ENCODE measurements at places on chromosomes 13 and 19.

- no peak for DNase-seq
These were observed 1.4 kb downstream of the RAP2A start for GRCh38 chr13:97435323-97435722.

DNA sequence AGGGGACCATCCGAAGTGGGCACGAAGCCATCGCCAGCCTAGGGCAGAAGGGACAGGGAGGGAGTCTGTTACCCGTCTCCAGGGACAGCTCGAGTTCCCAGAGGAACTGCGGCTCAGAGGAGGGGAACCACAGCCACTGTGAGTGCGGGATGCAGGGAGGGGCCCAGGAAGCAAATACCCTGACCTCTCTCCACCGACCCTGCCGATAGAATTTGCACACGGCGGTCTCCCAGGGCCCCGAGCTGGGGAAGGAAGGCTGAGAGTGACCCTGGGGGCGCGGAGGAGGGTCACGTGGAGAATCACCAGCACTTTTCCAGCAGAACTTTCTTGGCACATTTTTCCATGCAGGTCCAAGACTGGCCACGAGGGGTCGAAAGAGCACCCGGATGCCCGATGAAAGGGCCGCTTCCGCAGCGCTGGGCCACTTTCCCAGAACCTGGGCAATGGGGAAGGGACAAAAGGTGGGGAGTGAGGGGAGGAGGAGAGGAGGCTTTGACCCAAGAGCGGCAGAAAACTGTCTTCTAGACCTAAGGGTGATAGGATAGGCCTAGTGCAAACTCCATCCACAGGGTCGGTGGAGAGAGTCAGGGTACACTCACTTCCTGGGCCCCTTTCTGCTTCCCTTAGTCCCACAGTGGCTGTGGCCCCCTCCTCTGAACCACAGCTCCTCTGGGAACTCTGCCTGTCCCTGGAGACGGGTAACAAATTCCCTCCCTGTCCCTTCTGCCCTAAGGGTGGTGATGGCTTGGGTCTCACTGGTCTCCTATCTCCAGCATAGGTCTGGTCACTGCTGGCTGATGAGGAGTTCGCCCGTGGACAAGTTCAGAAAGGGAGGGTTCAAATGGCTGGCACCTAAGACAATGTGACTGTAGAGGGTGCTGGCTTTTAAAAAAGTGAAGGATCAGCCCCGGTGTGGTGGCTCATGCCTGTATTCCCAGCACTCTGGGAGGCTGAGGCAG lies 5.3 kb upstream of the GPR4 start:
- peak; percentile 80 for DNase-seq

DNA sequence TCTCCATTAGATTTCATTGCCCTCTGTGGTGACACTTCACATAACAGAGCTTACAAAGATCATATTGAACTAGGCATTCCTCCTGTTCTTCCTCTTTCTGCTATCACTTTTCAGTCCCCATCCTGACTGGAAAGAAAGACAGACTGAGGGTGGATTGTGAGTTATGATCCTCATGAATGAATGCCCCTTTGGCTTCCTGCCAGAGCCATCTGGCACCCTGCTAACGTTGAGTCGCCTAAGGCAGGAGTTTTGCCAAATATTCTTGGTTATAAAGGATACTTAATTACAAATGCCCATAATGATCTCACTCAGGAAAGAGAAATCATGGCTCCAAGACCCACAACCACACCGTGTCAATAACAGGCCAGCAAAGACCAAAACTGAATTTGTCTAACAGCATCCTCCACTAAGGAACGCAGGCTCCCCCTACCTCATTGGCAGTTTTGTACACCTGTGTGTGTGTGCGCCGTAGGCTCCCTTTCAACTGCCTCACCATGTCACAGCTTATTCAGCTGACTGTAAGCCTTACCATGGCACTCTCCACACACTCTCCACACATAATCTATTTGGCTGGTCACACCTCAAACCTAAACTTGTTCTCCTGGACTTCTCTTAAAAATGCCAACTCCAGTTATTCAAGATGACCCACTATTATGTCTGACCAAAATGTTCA lies 15.5 kb downstream of the ZNF211 start:
- no peak for DNase-seq

GRCh38 chr13:77833331-77833863 lies 85.2 kb downstream of the EDNRB start:
- DNase-seq: no peak

DNA sequence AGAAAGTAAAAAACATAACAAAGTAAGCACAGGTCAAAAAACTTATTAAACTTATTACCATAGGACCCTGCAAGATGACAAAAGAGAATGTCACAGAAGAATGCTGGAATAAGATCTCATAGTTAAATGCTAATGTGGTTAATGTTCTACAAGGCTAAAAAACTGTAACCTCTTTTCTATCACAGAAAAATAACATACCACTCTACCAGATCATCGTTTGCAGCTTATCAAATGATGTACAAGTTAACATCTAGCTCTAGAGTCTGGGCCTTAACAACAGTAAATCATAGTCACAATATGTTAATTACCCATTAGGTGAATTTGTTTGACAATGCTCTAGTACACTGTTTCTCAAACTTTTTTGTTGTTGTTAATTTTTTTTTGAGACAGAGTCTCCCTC lies 53.0 kb downstream of the NUFIP1 start:
- no peak for DNase-seq

GRCh38 chr13:76016799-76017400 lies 380.8 kb downstream of the LMO7 start:
- DNase-seq: peak; percentile 43

DNA sequence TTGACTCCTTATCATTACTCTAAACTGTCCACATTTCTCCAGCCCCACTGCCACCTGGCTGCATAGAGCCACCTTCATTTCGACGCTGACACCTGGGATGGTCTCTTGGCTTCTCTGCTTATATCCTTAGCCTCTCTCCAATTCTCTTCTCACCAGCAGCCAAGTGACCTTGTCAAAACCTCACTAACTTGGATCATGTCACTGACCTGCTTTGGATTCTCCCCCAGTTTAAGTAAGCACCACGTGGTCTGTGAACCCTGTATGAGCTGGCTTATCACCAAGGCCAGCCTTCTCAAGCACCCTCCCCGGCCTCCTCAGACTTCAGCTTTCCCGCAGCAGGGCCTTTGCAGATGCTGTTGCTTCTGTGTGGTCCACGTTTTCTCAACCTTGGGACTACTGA lies 12.3 kb upstream of the GGACT start:
- DNase-seq: no peak

DNA sequence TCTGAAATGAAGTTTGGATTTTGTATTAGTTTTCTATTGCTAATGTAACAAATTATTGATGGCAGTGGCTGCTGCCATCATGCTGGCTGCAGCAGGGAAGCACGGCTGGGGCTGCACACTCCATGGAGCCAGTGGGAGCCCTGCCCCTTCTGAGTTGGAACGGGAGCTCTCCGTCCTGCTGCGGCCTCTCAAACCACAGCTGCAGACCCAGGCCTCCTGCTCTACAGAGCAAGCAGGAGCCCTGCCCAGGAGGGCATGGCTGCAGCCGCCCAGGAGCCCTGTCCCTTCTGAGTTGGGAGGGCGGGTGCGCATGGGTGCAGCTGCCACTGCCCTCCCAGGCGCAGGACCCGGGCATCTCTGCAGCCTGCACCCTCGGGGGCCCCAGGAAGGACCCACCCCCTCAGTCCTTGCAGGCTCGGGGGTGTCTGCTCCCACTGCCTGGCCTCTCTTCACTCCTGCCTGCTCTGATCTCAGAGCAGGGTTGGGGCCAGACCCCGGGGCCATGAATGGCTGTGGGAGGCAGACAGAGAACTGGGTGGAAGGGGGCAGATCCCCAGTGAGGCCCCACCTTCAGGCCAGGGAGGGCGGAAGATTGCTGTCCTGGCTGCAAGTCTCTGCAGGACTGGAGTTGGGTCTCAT lies 21.0 kb upstream of the ESD start:
- no peak for DNase-seq

DNA sequence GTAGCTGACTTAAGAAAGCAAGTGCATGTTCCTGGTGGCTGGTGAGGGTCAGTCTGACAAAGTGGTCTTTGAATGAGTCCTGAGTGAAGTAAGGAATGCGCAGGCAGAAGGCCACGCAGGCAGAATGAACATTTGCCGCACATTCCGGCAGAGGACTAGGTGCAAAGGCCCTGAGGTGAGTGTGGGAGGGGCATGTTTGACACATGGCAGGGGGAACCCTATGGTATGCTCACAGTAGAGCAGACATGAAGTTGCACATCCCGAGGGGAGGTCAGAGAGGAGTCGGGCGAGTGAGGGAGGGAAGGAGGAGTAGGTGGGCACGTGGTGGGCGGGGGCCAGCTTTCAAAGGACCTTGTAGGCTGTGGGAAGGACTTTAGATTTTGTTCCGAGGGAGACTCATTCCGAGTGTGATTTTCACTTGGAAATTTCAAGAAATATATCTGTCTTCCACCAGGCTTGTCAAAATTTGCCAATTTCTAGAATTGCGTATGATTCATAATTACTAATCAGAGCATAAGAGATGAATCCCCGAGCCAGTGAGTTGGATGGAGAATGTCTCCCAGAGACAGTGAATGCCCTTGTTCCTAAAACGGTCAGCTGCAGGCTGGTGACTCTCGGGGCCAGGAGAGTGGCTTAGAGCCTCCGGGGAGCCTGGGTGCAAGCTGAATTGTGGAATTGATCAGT lies 40.3 kb downstream of the ERICH6B start:
- no peak for DNase-seq

GRCh38 chr13:42747399-42747873 lies 33.9 kb upstream of the FAM216B start:
- no peak for DNase-seq

DNA sequence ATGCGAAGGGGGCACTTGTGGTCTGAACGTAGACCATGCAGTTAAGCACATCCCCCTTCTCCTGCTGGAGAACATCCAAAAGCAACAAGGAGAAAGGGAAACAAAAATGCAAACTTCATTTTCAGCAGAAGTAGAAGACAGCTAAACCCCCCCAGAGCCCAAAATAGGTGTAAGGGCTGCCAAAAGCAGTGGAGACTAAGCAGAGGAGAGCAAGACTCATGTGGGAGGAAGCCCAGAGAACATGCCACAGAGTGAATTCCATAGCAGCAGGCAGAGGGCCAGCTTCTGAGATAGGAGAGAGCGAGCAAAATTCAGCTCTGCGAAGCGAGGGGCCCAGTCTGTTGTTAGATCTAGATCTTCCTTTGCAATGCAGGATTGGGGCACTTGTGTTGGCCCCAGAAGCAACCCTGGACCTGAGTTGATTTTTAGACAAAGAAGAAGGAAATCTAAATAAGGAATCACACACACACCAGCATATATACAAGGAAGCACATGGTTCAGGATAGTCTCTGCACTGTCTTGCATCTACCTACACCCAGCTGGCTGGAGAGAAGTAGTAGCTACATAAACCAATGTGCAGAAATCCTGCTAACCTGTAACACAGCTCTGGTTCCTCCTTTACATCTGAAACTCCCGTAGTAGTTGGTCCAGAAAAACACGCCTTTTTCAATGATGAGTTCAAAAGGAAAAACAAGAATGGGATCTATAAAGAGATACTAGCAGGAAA lies 199.6 kb downstream of the SPRY2 start:
- no peak for DNase-seq

DNA sequence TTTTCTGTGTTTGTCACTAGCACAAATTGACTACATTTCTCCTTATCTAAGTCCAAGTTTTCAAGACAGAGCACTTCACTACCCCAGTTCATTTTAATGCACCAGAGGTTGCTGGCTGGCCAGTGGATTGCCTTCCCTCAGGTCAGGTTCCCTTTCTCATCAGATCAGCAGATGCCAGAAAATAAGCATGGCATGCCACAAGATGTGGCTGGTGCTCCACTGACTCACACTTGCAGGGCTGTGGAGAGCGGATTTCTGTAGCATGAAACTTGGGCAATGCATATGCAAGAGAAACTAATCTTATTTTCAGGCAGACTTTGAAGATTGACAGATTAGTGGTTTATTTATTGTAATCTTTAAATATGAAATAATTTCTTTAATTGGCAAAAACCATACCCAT lies 79.5 kb downstream of the RUBCNL start:
- no peak for DNase-seq

GRCh38 chr13:41674246-41674645 lies 216.9 kb downstream of the RGCC start:
- no peak for DNase-seq

DNA sequence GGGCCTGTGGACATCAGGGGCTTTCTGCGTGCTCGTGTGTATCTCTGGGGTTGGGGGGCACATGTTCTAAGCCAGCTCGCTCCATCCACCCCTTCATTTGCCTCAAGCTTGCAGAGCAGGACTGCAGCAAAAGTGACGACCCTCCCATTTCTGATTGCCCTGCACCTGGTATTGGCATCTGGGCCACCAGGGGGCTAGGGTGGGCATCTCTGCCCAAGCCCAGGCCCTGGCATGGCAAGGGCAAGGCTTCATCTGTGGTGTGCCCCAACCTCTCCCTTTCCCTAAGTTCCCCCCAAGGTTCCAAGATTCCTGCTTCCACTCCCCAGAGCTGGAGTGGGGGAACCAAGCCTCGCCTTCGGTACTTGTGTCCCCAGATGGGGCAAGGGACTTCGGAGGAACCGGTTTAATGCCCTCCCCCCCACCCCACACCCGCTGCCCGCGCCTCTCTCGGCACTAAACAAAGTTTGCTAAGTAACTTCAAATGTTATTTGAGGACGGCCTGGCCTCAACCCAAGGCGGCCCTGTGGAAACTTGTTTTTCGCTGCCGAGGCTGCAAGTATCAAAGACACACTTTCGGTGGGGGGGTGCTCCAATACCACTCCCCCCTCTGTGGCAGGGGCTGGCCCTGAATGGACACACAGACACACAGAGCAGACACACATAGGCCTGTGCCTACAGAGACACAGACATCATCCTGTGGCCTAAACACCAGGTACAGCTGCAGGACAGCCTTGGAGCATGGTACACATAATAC lies 12.2 kb downstream of the NFIX start:
- no peak for DNase-seq

All from glutamatergic neuron (in vitro differentiated cells).